ENCODE measurements at places on chromosomes 5 and 9. TPM values are rescaled to one million over a fixed set of nuclear protein-coding genes. Genes with fewer than 3 reads are reported as not detected.

DNA sequence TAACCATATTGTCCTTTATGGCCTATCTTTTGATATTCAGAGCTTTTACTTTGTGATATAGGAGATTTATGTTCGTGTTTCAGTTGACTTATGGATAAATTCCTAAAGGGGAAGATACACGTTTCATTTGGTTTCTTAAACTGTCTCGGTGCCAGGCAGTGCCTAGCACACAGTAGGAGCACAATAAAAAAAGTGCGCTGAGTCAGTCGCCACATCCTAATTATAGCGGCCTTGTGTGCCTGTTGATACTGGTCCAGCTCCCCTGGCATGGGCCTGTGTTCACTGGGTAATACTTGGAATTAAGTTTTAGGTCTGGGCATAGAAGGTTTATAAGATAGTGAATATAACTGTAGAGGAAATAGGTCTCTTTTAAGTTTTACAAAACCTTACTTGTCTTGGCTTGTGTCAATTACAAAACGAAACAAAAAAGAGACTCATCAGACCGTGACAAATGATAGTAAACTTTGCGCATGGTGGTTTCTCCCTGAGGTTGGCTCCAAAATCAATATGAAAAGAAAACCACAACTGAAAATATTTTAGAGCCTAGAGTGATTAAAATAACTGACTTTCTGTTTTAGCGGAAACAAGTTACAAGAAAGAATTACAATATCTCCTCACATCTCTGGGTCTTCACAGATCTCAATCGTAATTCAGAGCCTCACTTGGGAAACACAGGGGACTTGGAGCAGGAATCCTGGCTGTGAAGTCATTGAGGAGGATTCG, 84.8 kb downstream of the MVB12B start:
- no peak for DNase-seq

PCDHGA7 gene
- total RNA-seq = 2.5 TPM

GFI1B gene
- total RNA-seq = 0.38 TPM

GRCh38 chr5:65191554-65192135, 290.1 kb downstream of the ADAMTS6 start:
- DNase-seq = no peak

GRCh38 chr9:21710548-21711191, 91.8 kb upstream of the MTAP start:
- no peak for DNase-seq

DNA sequence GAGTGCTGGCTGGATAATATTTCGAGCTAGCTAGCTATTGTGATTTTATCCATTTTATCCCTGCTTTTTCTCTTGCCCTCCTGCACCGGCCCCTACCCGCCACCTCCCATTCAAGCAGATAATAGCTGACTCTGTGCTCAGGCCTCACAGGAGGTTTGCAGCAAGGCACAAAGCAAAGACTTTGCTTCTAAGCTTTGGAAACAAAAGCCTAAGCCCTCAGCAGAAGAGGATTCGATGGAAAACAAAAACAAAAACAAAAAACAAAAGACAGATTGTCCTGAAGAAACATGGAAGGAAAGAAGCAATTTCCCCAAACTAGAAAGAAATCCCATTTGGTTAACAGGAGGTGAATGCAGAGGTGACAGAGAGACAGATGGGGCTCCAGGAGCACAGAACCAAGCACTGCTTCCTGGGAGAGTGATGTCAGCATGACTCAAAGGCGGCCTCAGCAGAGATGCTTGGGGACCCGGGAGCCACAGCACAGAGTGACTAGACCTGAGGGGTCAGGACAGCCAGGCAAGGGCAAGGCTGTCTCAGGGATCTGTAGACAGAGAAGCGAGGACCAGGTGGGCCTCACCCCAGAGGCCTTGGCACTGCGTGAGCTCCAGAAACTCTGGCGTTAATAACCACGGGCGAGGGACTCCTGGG, 28.4 kb downstream of the MTX3 start:
- no peak for DNase-seq

TRPM6 gene
- 1.2 TPM for total RNA-seq

MEGF10 gene
- 5.6 TPM for total RNA-seq

- no peak for DNase-seq
Measured at GRCh38 chr5:59489551-59489950, 404.0 kb downstream of the PDE4D start.

TMEM203 gene
- 49.0 TPM for total RNA-seq

GRCh38 chr9:135035781-135036760, 51.4 kb upstream of the OLFM1 start:
- DNase-seq = no peak

DNA sequence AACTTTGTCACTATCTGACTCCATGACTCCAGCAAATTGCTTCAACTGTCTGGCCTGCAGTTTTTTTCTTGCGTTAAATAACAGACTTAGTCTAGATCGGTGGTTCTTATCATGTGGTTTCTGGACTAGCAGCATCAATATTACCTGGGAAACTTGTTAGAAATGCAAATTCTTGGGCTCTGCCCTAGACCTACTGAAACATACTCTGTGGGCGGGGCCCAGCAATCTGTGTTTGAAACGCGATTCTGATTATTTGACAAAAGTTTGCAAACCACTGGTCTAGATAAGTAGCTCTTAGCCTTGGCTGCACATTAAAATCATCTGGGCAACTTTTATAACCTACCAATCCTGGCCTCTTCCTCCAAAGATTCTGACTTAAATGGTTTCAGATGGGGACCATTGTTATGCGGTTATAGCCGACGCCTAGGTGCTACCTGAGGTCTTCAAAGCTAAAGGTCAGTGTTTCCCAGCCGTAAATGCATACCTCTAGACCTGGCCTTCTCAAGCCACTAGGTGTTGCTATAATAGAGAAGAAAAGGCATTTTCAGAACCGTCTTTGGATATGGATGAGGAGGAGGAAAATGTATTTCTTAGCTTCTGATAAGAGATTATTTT, 74.0 kb downstream of the C9orf85 start:
- DNase-seq = no peak

SLC6A7 gene
- not detected for total RNA-seq

DNA sequence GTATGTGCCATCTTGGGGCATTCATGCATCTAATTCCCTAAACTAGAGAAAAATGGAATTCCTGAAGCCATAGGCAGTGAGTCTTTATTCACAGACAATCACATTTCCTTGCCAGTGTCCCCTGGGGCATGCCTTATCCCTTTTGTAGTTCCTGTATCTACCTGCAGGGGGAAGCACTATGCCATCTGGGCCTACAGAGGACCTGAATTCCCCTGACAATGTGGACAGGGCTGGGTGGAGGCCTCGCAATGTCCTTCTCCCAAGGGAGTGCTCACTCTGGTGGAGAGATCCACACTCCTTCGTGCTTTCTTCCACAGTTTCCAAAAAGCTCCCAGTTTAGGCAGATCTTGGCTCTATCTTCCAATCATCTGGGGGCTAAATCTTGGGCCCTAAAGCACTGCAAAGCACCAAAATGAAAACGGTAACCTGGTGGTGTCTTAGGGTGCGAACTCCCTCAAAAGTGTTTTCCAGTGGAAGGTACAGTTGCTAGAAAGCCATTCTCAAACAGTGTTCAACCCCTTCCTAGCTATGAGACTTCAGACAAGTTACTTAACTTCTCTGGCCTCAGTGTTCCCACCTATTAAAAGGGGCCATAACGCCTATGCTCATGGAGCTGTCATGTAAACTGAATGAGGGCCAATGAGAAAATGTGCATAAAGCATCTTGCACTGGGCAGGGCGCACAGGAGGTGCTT, 17.5 kb downstream of the WHRN start:
- DNase-seq = no peak

- DNase-seq = no peak
Measured at GRCh38 chr5:2258861-2259260, 376.1 kb upstream of the IRX4 start.

DNA sequence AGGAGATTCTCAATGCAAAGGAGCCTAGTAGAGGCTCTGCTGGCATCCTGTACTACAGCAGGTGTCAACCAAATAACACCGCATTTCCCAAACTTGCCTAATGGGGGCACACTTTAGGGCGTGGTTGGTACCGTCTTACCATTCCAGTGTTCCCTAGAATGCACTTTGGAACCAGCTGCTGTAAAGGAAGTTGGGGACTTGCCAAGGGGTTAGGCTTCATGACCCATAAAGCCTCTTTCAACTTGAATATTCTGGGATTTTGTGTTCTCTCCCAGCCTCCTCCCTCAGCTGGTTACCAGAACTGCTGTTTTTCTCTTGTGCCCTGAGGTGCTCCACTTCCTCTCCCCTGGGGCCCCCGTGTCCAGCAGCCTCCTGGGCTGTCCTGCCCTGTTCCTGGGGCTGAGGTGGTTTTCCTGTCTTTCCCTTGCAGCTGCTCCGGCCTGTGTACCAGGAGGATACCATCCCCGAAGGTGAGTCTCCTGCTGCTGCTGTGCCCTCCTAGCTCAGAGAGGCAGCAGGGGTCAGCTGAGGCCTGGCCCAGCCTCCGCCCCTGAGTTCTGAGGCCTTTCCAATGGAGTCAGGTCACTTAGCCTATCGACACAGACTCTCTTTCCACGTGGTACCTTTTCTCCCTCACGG, 44.7 kb downstream of the RGS3 start:
- no peak for DNase-seq

OR1Q1 gene
- total RNA-seq = not detected

IFNA13 gene
- total RNA-seq = not detected

- no peak for DNase-seq
Measured at GRCh38 chr9:115189686-115190085, 71.7 kb upstream of the TNC start.

ARHGEF39 gene
- 0.32 TPM for total RNA-seq

IL13 gene
- not detected for total RNA-seq

DNA sequence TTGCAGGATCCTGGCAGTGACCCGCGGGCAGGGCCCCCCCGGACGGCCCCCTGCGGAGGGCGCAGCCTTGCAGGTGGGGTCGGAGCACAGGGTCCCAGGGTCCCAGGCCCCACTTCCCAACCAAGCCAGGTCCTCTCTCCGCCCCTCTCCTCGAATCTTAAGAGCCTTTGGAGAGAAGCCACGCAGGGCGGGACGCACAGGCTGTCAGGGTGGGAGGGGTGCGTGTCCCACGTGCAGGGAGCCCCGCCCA, 18.4 kb upstream of the EGFL7 start:
- peak; percentile 86 for DNase-seq

FUT7 gene
- total RNA-seq = 0.22 TPM

GRCh38 chr5:31280210-31280609, 86.7 kb downstream of the CDH6 start:
- no peak for DNase-seq

PCYOX1L gene
- 5.6 TPM for total RNA-seq

- DNase-seq = no peak
Measured at GRCh38 chr9:105141146-105141975, 103.1 kb upstream of the SLC44A1 start.

GKAP1 gene
- 1.3 TPM for total RNA-seq

GRCh38 chr5:83430130-83431010, 41.2 kb upstream of the VCAN start:
- peak; percentile 22 for DNase-seq

- no peak for DNase-seq
Measured at GRCh38 chr5:34037726-34038125, 5.3 kb downstream of the C1QTNF3 start.

DNA sequence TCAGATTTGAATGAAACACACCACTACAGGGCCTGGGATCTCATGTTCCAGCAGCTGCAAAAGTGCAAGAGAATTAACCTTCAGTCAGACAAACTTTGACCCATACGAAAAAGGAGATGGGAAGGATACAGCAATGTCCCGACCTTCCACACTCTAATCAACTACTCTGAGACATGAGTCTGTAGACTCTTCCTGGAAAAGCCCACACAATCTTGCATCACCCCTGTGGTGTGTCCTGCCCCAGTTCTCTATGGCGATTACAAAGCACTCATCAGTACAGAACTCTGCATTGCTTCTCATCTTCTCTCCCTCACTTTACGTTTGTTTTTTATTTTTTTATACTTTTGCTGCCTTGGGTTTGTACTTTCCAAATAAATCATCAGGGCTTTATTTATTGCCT, 241.0 kb upstream of the KIF2A start:
- DNase-seq = no peak
